T-helper 17 cell (primary cell): ENCODE measurements at places on chromosomes 12 and 14. TPM values are rescaled to one million over a fixed set of nuclear protein-coding genes. Genes with fewer than 3 reads are reported as not detected.

Gene OR4Q3
- not detected for total RNA-seq

Gene DNAI7
- 0.72 TPM for total RNA-seq

Gene SAMD15
- 0.26 TPM for total RNA-seq

Gene LRP1-AS
- total RNA-seq: not detected

Gene GRIP1
- 3.7 TPM for total RNA-seq

- H3K4me3 ChIP-seq: peak overlapping the region; percentile 15
- peak overlapping the region; percentile 85 for H3K27ac ChIP-seq
- H3K27me3 ChIP-seq: peaks cover 28% of the 10 kb centered on the region
- H3K36me3 ChIP-seq: no peaks in the 10 kb centered on the region
These were observed 2.3 kb upstream of the SCNN1A start for GRCh38 chr12:6377667-6377994.

DNA sequence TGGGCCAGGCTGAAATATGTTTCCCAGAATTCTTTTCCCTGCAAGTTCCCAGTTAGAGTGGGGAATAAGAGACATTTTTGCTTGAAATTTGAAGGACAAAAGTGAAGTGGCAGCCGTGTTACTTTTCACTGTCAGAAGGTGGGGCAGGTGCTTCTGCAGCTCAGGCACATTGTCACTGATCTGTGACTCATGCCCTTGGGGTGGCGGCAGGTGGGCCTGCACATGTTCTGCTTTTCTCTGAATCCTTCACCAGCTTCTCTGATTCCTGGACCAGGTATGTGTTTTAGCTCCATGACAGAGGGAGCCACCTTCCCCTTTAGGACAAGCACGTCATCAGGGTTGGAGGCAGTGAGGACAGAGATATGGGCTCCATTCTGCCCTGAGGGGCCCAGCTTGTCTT lies 11.7 kb upstream of the KCNA5 start:
- no peaks in the 10 kb centered on the region for H3K4me1 ChIP-seq
- H3K36me3 ChIP-seq: no peaks in the 10 kb centered on the region
- H3K27me3 ChIP-seq: peaks cover 44% of the 10 kb centered on the region
- DNase-seq: no peak
- no peak overlapping the region for H3K4me3 ChIP-seq

- H3K27ac ChIP-seq: peak overlapping the region; percentile 100
- no peak overlapping the region for H3K4me3 ChIP-seq
- H3K27me3 ChIP-seq: no peaks in the 10 kb centered on the region
- no peak for DNase-seq
These were observed 2.7 kb upstream of the NFKBIA start for GRCh38 chr14:35407306-35407630.

- peaks cover 44% of the 10 kb centered on the region for H3K4me1 ChIP-seq
- peak overlapping the region; percentile 99 for H3K27ac ChIP-seq
- H3K4me3 ChIP-seq: peak overlapping the region; percentile 98
- H3K36me3 ChIP-seq: no peaks in the 10 kb centered on the region
- no peaks in the 10 kb centered on the region for H3K27me3 ChIP-seq
These were observed 428 bp downstream of the RNF41 start for GRCh38 chr12:56221232-56221756.

- no peak overlapping the region for H3K4me3 ChIP-seq
- H3K27me3 ChIP-seq: peaks cover 26% of the 10 kb centered on the region
- H3K27ac ChIP-seq: no peak overlapping the region
- H3K36me3 ChIP-seq: peaks cover 2% of the 10 kb centered on the region
These were observed 188.0 kb downstream of the EXOC5 start for GRCh38 chr14:57080691-57081090.

DNA sequence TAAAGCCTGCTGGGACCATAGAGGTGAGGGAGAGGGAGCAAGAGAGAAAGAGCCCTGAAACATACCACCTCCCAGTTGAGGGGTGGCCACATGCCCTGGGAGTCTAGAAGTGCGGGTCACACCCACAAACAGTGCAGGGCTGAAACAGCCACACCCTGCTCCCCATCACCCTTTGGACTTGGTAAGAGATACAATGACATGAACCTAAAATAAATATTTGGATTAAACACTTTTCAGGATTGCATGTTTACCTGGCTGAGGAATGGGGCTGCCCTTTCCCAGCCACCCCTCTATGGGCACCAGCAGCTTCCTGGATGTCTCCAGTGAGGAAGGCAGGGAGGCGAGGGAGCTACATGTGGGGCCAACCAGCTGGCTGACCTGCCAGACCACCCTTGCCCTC lies 39.0 kb upstream of the TC2N start:
- H3K4me3 ChIP-seq: no peak overlapping the region
- peaks cover 3% of the 10 kb centered on the region for H3K36me3 ChIP-seq
- H3K27ac ChIP-seq: no peak overlapping the region
- H3K27me3 ChIP-seq: peaks cover 10% of the 10 kb centered on the region
- peaks cover 12% of the 10 kb centered on the region for H3K4me1 ChIP-seq

GRCh38 chr14:100737526-100737925 lies 10.8 kb downstream of the DLK1 start:
- H3K4me1 ChIP-seq: peaks cover 2% of the 10 kb centered on the region
- DNase-seq: no peak
- no peaks in the 10 kb centered on the region for H3K36me3 ChIP-seq
- H3K27ac ChIP-seq: no peak overlapping the region
- peaks cover 14% of the 10 kb centered on the region for H3K27me3 ChIP-seq

- no peaks in the 10 kb centered on the region for H3K27me3 ChIP-seq
- no peak overlapping the region for H3K27ac ChIP-seq
- no peak for DNase-seq
- no peaks in the 10 kb centered on the region for H3K36me3 ChIP-seq
These were observed 609.0 kb downstream of the KCNH5 start for GRCh38 chr14:62436261-62436660.

- no peak overlapping the region for H3K27ac ChIP-seq
- peaks cover 2% of the 10 kb centered on the region for H3K4me1 ChIP-seq
- no peak for DNase-seq
- H3K27me3 ChIP-seq: no peaks in the 10 kb centered on the region
These were observed 116.6 kb downstream of the CRACR2A start for GRCh38 chr12:3636328-3636727.

DNA sequence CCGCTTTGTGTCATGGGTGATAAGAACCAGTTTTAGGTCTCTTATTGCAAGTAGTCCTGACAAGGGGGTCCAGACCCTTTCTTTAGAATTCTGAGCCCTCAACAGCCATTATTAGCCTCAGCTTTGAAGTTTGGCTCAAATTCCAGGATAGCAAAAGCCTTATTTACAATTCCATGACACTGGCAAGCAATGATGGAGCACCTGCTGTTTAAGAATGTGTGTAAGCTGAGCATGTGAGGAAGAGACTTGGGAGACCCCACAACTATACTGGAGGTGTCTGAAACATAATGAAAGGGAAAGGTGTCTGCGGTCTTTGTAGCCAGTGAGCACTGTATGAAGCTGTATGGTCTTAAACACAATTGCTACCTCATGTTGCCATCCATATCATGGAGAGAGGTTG lies 119.8 kb downstream of the TBX5 start:
- H3K36me3 ChIP-seq: no peaks in the 10 kb centered on the region
- H3K4me1 ChIP-seq: no peaks in the 10 kb centered on the region
- no peak overlapping the region for H3K4me3 ChIP-seq
- H3K27ac ChIP-seq: no peak overlapping the region
- DNase-seq: no peak
